ENCODE measurements at places on chromosomes 2 and 18.

GRCh38 chr2:48971801-48972200 is 182.5 kb downstream of the FSHR start:
- no peak for DNase-seq

- no peak for DNase-seq
These were observed 271.0 kb downstream of the TNS1 start for GRCh38 chr2:217731805-217732204.

DNA sequence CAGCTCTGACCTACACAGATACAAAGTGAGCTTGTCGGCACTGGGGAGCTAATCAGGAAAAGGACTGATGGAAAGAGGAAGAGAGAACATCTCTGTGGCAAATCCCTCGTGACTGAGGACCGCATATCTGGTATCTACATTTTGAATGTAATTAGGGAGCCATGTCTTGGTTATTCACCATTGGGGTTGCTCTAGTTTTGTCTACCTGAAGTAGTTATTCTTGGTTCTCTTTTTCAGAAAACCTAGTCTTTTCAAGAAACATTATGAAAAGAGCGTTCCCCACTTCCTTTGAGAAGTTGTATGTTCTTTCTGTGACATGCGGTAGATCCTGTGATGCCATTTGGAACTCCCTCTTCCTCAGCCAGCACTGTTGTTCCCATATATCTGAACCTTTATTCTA is 104.4 kb downstream of the DOCK10 start:
- DNase-seq = no peak

GRCh38 chr2:168935810-168936581 is 34.9 kb downstream of the G6PC2 start:
- no peak for DNase-seq

- DNase-seq = no peak
These were observed 23.7 kb downstream of the B3GNT2 start for GRCh38 chr2:62219407-62220159.

- DNase-seq = no peak
These were observed 4.4 kb downstream of the ANKRD44 start for GRCh38 chr2:197306024-197306695.

DNA sequence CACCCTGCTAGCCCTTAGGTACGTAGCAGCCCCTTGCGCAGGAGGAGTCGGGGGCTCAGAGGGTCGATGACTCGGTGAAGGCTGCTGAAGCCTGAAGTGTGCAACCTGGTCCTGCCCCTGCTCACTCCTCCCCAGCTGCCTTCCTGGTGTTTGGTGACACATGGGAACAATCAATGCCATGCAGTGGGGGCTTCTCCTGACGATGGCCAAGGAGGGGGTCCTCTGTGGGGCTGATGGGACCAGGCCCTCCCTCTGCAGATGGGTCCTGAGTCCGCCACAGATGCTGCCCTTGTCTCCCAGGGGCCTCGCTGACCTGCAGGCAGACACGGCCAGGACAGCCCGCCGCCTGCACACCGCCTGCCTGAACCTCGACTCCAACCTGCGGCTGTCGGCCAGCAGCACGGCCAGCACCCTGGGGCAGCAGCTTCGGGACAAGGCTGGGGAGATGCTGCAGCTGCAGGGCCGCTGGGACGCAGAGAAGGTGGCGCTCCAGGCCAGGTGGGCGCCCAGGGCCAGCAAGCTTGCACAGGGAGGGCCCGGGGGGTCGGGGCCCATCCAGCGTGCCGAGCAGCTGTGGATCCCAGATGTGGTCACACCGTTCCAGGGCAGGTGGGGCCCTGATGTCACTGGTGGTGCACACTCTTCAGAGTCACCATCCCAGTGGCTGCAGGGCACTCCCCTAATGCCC is 24.6 kb downstream of the CROCC2 start:
- DNase-seq = no peak

DNA sequence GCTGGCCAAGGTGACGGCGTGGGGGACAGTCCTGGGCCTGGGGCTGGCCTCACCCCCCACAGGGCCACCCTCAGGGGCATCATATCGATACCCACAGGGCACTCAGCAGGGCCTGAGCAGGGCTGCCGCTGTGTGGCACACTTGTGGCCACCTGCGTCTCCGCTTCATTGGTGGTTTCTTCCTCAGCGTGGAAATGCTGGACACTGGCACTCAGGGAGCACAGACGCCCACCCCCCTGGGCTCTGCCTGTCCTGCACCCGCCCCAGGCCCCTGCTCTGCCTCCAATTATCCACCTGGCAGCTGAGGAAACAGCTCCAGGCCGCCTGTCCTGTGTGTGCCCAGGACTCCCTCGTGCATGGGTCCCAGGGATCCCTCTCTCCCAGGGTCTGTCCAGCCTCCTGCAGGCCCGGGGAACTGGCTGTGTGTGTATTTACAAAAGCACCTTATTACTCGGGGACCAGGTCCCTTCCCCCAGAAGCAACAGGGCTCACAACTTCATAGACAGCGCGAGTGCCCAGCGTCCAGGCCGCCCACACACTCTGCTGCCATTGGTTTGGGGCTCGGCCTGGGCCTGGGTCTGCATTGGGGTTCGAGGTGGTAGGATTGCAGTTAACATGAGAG is 13.1 kb downstream of the CROCC2 start:
- DNase-seq = no peak

DNA sequence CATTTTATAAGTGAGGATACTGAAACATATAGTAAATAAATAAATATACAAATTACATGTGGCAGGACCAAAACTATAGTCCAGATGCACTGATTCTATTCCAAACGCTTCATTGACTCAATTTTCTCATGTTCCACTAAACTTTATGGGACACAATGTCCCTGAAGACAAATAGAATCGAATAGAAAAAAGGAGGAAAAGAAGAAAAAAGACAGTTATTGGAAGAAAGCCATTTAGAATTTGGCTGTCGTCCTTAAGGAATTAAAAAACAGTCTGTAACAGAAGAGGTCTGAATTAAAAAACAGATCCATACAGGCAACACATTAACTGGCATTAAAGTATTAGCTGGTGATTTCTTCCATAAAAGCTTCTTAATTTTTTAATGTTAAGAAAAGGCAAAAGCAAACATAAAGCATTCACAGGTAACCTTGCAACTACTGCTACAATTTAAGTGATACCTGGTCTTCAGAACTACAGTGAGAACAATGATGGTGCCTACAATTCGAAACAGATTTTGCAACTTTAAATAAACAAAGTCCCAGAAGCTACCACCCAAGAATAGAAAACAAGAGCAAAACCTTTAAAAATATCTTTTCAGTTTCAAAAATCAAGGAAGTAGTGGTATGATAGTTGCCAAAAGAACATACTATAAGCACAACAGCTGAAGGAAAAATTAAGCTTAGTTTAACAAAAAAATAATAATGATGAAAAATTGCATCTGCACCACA is 17.4 kb upstream of the CHAC2 start:
- no peak for DNase-seq

DNA sequence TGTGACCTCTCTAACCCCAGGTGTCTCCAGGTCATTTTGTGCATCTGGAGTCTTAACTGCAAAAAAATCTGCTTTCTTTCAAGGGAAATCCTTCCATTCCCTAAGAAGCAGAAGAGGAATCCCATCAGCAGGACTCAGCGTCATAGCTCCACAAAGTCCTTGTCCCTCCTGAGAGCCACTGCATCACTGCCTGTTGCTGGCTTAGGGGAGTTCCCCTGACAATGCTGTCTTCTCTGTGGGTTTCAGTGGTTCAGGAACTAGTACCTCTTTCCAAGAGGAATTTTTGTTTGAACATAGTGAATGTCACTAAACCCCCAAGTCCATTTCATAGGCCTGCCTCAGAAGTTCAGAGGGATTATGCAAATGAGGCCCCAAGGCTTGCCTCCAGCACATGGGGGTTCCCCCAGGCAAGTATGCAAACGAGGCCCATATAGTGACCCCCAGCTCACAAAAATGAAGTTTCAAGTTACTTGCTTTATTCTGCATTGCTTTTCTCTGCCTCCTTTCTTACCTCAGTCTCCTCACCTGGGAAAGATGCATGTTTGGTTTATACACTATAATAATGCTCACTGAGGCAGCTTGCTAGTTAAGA is 513.9 kb upstream of the MEX3C start:
- DNase-seq = no peak

- peak; percentile 57 for DNase-seq
These were observed 56.1 kb downstream of the FARP2 start for GRCh38 chr2:241412144-241412543.

DNA sequence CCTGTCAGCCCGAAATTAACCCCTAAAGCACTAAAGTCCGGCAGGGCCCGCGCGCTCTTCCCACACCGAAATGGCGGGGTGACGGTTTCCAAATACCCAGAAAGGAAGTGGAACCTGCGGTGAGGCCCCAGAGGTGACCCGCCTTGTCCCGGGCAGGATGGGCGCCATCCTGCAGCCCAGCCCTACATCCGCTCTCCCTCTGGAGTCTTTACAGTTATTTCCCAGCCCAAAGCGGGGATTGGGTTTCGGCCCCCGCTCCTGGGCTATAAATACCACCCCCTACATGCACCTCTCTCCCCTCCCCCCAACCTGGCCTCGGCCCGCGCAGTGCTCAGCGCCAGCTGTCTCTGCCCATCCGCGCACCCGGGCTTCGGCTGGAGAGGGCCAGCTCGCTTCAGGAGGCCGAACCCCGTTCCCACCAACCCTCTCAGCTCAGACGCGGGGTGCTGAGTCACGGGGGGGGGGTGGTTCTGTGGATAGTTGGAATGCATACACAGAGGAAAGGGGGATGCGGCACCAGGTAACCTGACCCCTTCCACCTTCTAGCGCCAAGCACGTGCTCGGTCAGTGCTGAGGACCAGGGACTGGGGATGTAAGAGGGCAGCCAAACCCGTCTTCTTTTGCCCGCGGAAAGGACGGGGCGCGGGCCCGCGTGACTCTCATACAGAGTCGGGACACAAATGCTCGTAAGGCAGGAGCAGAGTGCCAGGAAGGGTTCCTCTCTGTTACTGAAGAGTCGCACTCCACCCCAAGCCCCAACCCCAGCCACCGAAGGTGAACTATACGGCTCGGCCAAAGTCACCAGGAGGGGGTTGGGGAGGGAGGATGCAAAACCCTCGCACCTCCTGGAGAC is at the start of gene TUBA4B:
TSS of gene TUBA4B (plus strand) at position 344 of the 853 bp plus-strand sequence. CDS start at position 509, 165 bp downstream.
- peak; percentile 36 for DNase-seq

DNA sequence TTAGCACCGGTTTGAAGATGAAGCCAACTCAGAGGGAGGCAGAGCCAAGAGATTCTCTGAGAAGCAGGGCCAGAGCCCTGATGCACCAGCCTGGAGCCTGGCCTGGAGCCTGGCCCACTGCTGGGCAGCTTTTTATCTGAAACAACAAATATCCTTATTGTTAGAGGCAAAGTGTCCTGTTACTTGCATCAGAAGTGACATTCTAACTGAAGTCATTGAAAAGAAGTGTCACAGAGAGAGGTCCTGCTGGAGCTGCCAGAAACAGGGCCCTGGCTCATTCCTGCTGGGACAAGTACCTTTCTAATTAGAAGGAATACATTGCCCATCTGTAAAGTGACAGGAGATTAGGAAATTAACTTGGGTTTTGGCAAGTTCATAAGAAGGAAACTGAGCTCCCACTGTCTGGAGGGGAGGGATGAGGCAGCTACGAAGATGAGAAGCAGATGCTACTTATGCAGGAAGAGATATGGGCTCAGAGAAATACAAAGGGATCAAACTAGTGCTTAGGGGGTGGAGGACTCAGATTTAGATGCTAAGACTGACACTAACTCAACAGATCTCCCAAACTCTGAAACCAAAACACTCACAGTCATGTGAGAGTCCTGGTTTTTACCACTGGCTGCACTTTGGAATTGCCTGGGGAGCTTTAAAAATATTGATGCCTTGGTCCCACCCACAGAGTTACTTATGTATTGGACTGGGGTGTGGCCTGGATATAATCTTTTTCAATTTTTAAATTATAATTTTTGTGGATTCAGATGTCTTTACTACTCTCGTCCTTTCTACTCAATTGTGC is 11.0 kb upstream of the HK2 start:
- DNase-seq = no peak

- DNase-seq = no peak
These were observed 80.4 kb downstream of the ZCCHC2 start for GRCh38 chr18:62603211-62603610.

- peak; percentile 78 for DNase-seq
These were observed 576 bp downstream of the NYAP2 start for GRCh38 chr2:225400060-225400511.

- DNase-seq = no peak
These were observed 57.4 kb upstream of the EPAS1 start for GRCh38 chr2:46239847-46240181.

DNA sequence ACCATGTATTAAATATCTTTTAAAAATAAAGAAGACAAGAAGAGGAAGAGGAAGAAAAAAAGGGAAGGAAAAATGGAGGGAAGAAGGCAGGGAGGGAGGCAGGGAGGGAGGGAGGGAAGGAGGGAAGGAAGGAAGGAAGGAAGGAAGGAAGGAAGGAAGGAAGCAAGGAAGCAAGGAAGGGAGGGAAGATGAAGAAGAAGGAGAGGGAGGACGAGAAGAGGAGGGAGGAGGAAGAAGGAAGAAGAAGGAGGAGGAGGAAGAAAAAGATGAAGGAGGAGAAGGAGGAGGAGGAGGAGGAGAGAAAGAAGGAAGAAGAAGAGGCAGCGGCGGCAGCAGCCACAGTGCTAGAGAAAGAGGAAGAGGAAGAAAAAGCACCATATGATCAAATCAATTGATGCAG is 189.6 kb downstream of the EXOC6B start:
- DNase-seq = no peak

GRCh38 chr2:241768251-241768711 is 8.3 kb upstream of the GAL3ST2 start:
- no peak for DNase-seq

DNA sequence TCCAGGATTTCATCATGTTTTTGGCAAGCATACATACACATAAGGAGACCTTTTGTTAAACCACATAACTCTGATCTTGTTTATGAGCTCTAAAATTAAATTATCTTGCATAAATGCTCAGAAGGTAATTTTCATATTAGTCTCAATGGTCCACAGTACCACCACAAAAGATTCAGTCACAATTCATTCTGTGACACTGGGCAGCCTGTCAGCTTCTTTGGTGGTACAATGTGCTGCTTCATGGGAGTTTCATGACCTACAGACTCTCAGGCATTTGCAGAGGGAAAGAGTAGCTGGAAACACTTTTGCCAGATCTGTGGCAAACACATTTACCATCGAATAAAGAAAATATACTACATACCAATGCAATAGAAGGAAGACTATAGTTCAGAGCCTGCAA is 51.3 kb upstream of the ZNF397 start:
- no peak for DNase-seq

DNA sequence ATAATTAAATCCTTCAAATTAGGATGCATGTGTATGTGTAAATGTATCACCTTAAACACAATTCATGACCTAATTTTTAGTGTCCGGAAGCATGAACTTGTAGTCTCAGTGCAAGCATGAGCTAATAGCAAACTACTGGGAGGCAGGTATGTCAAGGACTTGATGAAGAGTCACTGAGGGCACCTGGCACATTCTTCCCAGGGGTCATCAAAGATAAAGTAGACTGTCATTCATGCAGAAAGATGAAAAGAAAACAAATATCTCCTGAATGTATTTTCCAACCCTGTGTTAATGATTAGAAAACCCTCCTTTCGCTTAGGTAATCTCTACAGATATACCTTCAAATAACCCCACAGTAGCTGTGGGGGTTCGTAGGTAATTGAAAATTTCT is 234.9 kb downstream of the SOCS6 start:
- DNase-seq = peak; percentile 79

DNA sequence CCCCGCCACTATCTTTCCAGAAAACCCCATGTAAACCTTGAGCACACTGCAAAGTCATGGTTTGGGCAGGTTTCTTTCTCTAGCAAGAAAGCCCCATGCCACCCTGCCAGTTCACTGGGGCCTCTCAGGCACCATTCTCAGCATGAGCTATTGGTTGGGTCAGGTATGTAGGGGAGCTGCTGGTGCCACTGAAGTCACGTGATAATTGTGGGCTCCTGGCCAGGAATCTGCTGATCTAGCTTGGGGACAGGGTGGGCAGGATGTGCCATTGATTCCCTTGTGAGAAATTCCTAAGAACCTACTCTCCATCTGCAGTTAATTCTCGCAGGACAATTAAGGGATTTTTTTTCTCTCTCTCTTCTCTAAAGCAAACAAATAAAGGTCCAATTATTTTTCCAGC is 26.5 kb upstream of the HNMT start:
- no peak for DNase-seq

Measured in NCI-H1417 (cell line).